ENCODE measurements at places on chromosomes 5 and 9. TPM values are rescaled to one million over a fixed set of nuclear protein-coding genes. Genes with fewer than 3 reads are reported as not detected.

LIX1 gene
- not detected for polyA plus RNA-seq

PCDHB7 gene
- not detected for polyA plus RNA-seq

PCDHGA5 gene
- polyA plus RNA-seq, result not detected

LHX3 gene
- not detected for polyA plus RNA-seq

NKD2 gene
- not detected for polyA plus RNA-seq

GRXCR2 gene
- polyA plus RNA-seq, result not detected

ANKRD33B gene
- polyA plus RNA-seq, result 0.06 TPM

UIMC1 gene
- 24.7 TPM for polyA plus RNA-seq

KIF20A gene
- polyA plus RNA-seq, result 0.13 TPM

SLC34A1 gene
- 0.17 TPM for polyA plus RNA-seq

C9 gene
- polyA plus RNA-seq, result not detected

TMC1 gene
- not detected for polyA plus RNA-seq

ZDHHC21 gene
- 1.7 TPM for polyA plus RNA-seq

PCDHGA4 gene
- not detected for polyA plus RNA-seq

DNAJA1 gene
- 106 TPM for polyA plus RNA-seq

FAM151B gene
- not detected for polyA plus RNA-seq

NPDC1 gene
- 38.4 TPM for polyA plus RNA-seq

ZNF300 gene
- 1.2 TPM for polyA plus RNA-seq

PFN3 gene
- not detected for polyA plus RNA-seq

All from CD8-positive, alpha-beta memory T cell (primary cell).